Chondrocyte (in vitro differentiated cells): ENCODE measurements at places on chromosomes 3 and 15. TPM values are rescaled to one million over a fixed set of nuclear protein-coding genes. Genes with fewer than 3 reads are reported as not detected.

The LRRC15 gene
- 0.18 to 1.7 TPM (median 0.22 TPM) in 3 replicates for total RNA-seq

The PRSS50 gene
- not detected in 3 replicates for total RNA-seq

The RLBP1 gene
- total RNA-seq = not detected in 3 replicates

The RPUSD2 gene
- 7.7 to 10.9 TPM (median 10.2 TPM) in 3 replicates for total RNA-seq

DNA sequence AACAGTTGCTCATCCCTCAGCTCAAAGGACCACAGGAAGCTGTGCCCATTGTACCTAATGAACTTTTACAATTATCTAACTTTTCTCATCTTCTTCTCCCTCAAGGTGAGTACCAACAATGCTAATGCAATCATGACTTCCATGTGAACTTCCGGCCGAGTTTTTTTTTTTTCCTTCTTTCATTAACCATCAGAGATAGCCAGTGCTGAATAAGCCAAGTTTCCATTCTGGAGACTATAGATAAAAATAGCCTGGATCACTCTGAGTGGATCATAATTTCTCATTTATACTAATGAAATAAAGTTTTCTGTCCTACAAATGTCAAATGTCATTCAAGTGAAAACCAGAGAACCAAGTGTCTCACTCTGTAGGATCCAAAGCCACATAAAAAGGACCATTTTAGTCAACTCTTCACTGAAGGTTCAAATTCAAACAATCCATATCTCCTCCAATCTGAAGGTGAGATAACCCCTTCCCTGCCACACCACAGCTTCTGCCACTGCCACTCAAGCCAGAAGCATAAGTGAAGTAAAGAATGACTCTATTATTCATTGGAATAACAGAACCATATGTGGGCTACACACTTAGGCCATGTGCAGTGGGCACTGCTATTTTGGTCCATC, 5.5 kb downstream of the SUMF1 start:
- no peaks in the 10 kb centered on the region for H3K36me3 ChIP-seq
- no peaks in the 10 kb centered on the region for H3K27me3 ChIP-seq
- no peak overlapping the region for H3K27ac ChIP-seq
- no peak overlapping the region for H3K4me3 ChIP-seq
- peaks cover 11% of the 10 kb centered on the region for H3K4me1 ChIP-seq
- no peak for DNase-seq

- no peaks in the 10 kb centered on the region for H3K27me3 ChIP-seq
- H3K27ac ChIP-seq = no peak overlapping the region
- H3K4me1 ChIP-seq = no peaks in the 10 kb centered on the region
- no peak for DNase-seq
- no peaks in the 10 kb centered on the region for H3K36me3 ChIP-seq
- H3K4me3 ChIP-seq = no peak overlapping the region
Measured at GRCh38 chr3:122168044-122168443, 15.4 kb upstream of the CASR start.

DNA sequence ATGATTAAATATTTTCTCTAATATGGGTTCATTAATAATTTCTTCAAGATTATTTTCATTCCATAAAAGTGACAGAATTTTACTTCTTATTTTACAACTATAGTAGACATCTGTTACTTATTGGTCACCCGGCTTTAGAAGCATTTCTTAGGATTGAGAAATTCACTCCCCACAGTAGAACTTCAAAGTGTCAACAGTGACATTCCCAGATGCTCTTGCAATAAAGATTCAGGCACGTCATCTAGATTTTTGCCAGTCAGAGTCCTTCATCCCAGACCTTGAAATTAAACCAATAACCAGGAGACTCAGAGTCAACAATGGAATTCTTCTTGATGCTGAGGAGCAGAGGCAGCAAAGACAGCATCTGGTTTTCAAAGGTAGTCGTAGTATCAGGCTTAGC, 190.8 kb downstream of the VGLL3 start:
- peaks cover 37% of the 10 kb centered on the region for H3K4me1 ChIP-seq
- no peaks in the 10 kb centered on the region for H3K36me3 ChIP-seq
- no peaks in the 10 kb centered on the region for H3K27me3 ChIP-seq
- peak overlapping the region; percentile 23 for H3K27ac ChIP-seq
- no peak for DNase-seq
- H3K4me3 ChIP-seq = no peak overlapping the region

GRCh38 chr15:100341750-100342560, at the start of gene ADAMTS17:
TSS of gene ADAMTS17 (minus strand) at chr15:100341975. CDS start at chr15:100341899, 76 bp downstream.
- H3K36me3 ChIP-seq = peaks cover 1% of the 10 kb centered on the region
- H3K4me3 ChIP-seq = peak within 1 kb of the TSS; percentile 54
- peaks cover 14% of the 10 kb centered on the region for H3K4me1 ChIP-seq
